Urothelium cell line (cell line): ENCODE measurements at places on chromosomes 7 and 10.

GRCh38 chr10:118042827-118043242 lies 3.9 kb downstream of the RAB11FIP2 start:
- DNase-seq: no peak

GRCh38 chr7:132480534-132480933 lies 95.7 kb downstream of the PLXNA4 start:
- DNase-seq: no peak

DNA sequence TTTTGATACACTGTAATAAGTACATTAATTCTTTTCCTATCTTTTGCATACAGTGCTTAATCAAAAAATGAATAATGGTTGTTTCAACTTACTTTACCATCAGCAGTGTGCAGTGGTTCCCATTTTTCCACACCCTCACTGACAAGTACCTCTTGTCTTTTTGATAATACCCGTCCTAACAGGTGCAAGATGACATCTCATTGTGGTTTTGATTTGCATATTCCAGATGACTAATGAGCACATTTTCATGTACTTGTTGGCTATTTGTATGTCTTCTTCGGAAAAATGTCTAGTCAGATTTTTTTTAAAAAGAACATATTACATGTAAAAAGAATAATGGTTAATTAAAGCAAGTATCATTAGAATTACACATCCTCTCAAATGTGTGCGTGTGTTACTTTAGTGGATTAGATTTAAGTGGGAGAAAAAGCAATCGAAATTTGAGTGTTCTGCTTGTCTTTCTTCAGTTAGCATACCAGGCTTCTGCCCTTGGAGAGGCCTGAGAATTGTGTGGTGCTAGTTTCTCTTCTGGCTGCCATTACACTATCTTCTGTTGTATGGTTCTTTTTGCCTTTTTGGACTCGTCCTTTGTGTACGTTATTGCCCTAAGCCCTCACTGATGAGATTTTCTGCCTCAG lies 291.2 kb downstream of the AUTS2 start:
- DNase-seq: no peak

DNA sequence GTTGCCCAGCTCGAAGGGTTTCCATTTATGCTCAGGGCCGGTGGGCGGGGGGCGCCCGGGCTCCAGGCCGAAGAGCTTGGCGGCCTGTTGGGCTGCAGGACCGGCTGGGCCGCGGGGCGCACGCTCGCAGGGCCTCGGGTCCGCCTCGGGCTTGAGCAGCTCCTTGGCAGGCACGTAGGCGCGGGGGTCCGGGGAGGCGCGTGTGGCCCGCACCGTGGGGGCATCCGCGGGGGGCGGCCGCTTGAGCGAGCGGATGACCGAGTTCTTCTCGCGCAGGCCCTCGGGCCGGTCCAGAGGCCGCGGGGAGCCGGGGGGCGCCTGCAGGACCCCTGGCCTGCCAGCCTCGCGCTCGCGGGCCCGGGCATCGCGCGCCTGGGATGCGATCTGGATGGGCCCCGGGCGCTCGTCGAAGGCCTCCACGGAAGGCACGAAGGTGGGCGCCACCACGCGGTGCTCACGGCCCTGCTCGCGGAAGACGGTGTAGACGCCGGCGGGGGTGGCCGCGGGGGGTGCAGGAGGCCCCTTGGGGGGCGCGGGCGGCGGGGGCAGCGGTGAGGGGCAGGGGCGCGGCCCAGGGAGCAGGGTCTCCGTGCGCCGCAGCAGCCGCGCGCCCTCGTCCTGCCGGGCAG lies 35.2 kb downstream of the TNRC18 start:
- DNase-seq: no peak

DNA sequence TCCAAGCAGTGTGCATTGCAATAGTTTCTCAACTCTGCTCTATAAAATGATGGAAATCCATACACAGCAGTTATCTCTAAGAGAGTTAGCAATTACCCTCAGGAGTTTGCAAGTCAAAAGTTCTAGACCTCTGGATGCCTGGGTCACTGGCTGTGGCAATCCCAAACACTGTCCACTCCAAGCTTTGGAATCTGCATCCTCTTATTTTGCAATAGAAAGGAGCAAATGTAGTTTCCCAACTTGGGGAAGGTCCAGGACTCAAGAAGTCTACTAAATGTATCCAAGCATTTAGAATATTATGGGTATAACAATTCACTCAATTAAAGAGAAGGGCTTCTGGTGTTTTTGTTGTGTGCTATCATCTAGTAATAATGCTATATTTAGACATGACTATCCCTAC lies 131.3 kb upstream of the NRP1 start:
- no peak for DNase-seq

- DNase-seq: no peak
These were observed 83.1 kb downstream of the FAS start for GRCh38 chr10:89073719-89074118.

GRCh38 chr7:21887353-21887752 lies 58.3 kb downstream of the CDCA7L start:
- no peak for DNase-seq

DNA sequence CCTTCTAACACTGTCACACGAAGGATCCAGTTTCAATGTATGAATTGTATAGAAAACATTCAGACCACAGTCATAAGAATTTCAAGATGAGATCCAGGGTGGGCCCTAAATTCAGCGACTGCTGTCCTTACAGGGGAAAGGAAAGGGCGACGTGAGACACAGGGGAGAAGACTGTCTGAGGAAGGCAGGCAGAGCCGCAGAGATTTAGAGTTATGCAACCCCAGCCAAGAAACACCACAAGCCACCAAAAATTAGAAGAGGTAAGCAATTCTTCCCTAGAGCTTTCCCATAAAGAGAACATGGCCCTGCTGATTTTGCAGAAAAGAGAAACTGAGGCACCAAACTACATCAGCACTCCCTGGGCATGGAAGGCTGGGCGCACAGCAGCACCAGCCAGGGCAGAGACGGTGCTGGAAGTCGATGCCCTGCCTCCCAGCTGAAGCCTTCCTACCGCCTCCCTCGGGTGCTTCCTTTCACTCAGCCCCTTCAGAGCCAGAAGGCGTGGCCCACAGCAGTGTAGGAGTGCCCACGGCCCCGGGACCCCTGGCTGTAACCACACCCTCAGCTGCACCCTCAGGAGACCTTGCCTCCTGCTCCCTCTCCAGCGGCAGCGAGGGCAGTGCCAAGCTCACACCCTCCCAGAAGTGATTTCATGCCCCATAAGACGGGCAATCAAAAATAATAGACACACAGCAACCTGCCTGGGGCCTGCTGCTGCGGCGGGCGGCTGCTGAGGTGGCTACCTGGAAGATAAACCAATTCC lies 81.0 kb upstream of the LRRC4 start:
- DNase-seq: no peak

DNA sequence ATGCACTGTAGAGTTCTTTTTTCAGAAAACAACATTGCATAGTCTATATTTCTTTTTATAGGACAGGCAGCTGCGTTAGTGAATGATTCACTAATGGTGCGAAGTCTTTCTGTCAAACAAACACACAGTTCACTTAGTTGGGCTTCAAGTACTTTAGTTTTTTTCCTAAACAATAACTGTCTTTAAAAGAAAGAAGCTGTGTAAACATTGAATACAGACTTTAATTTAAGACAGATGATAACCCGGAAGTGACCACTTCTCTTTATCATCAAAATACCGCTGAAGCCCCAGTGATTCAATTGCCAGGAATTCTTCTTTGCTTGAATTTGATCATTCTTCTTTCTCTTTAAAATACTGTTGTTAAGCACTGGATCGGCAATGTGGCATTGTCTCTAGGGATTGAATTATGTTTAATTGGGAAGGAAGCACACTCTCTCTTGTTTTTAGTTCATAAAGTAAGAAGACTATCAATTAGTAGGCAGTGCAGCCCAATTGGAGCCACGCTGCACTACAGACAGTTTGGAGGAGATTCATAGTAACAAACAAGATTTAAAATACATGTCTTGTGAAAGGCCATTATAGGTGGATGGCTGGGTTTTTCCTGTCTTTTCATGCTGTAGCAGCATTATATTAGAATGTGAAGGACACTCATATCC lies 30.4 kb downstream of the CNTNAP2 start:
- DNase-seq: no peak
